ENCODE measurements at places on chromosomes 7 and 10.

DNA sequence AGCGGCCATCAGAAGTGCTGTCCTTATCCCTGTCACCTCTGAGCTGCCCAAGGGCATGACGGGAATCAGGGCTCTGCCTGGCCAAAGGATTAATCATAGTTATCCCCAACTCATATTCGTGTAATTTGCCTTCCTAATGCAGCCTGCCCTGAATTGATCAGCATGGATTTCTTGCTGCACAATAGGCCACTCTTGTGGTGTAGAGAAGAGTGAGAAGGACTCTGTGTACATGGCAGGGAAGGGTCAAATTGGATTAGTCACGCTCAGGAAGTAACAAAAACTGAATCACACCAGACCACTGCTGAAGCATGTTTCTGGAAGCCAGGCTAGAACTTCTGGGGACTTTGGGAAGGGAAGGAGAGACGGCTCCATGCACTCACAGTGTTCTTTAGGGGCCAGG lies 227.0 kb downstream of the BUB3 start:
- DNase-seq, result no peak

GRCh38 chr10:117237401-117237991 lies 3.4 kb upstream of the SLC18A2 start:
- no peak for DNase-seq

- DNase-seq, result no peak
These were observed 95.0 kb downstream of the TAF3 start for GRCh38 chr10:7913126-7913872.

DNA sequence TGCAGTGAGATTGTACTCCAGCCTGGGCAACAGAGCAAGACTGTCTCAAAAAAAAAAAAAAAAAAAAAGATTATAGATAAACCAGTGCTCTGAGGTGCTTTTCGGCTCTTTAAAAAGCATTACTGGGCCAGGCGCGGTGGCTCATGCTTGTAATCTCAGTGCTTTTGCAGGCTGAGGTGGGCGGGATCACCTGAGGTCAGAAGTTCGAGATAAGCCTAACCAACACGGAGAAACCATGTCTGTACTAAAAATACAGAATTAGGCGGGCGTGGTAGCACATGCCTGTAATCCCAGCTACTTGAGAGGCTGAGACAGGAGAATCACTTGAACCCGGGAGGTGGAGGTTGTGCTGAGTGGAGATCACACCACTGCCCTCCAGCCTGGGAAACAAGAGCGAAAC lies 6.6 kb upstream of the HNRNPF start:
- no peak for DNase-seq

- no peak for DNase-seq
These were observed 23.0 kb downstream of the SFR1 start for GRCh38 chr10:104144931-104145330.

DNA sequence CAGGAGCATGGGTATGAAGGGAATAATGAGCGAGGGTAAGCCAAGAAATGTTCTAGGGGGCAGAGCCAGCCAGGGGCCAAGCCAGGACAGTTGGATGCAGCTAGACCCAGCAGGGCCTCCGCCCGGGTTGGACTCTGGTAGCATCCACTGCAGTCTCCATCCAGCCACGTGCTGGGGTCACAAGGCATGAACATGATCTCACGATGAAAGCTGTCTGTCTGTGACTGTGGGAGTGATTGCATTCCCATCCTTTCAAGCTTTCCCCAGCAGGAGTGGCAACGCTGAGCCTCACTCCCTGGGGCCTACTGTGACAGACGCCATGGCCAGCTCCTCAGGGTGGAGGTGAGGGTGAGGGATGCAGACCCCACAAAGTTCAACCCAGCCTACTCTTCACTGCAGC lies 47.8 kb upstream of the RET start:
- DNase-seq, result no peak

DNA sequence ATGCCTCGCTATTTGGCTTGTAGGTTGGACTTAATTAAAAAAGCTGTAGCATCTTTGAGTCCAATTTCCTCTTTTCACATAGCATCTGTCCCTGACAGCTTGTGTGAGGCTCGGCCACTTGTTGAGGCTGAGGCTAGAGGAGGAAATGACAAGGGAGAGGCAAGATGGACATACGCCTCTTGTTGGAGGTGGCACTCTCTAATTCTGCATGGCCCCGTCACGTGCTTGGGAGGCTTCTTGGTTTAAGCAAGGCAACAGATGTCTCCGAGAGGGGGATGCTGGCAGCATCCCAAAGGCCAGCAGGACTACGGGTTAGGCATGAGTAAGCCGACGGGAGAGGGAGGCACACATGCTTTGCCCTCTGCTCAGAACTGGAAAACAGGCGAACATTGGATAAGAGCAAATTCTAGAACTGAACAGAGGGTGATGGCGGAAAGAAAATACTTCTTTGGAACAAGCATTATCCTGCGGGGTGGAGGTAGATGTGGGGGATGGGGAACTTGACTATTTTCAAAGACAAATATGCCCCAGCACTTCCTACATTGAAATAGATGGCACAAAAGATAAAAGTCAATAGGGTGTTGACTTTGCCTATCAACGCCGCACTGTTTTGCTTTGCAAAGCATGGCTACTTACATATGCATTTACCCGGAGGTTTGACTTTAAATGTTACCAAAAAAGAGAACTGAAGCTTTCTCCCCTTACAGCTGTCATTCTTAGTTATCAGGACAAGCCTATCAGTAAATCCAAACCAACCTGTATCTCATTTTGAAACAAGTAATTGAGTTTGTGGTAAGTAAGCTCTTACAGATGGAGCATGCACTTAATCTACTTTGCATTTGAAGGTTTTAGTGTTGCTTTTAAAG lies 94.8 kb downstream of the CHN2 start:
- DNase-seq, result no peak

GRCh38 chr10:35690534-35690933 lies 48.4 kb upstream of the FZD8 start:
- DNase-seq, result no peak

- DNase-seq, result no peak
These were observed 193.5 kb downstream of the MGMT start for GRCh38 chr10:129660569-129660968.

GRCh38 chr10:33968983-33969382 lies 634.5 kb upstream of the NRP1 start:
- DNase-seq, result no peak

GRCh38 chr10:42997849-42998165 lies 79.1 kb upstream of the RET start:
- no peak for DNase-seq

GRCh38 chr7:17989546-17989945 lies 38.1 kb downstream of the PRPS1L1 start:
- DNase-seq, result no peak

GRCh38 chr10:77925795-77926565 lies 575 bp downstream of the DLG5 start:
- DNase-seq, result peak; percentile 68

- DNase-seq, result no peak
These were observed 558.1 kb downstream of the PTPRN2 start for GRCh38 chr7:158029509-158029908.

- DNase-seq, result no peak
These were observed 184.9 kb upstream of the GNAI1 start for GRCh38 chr7:79949778-79950177.

DNA sequence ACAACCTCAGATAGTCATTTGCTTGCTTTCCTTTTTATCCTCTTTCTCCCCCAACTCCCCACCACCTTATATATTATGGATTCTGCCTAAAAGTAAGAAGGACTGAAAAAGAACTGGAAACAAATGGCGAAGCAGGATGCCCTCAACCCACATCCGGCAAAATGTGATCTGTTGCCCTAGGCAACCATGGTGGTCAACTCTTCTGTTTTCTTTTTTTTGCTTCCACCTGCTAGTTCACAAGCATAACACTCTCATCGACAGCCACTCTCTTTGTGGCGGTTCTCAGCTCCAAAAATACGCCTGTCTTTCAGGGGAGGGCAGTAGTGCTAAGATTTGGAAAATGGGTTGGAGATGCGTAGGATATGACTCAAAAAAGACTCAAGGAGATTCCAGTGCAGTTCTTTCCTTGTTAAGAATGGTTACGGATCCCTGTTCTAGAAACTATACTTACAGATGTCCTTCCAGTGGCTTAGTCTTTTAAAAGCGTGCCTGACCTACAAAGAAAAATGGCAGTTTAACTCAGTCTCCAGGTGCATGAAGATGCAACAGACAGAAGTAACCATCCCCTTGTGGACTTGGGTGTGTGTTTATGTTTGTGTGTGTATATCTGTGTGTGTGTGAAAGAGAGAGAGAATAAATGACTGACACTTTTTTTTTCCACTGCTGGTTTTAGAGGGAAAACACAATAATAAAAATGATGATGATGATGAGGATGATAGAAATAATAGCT lies 10.7 kb downstream of the APBB1IP start:
- DNase-seq, result no peak

DNA sequence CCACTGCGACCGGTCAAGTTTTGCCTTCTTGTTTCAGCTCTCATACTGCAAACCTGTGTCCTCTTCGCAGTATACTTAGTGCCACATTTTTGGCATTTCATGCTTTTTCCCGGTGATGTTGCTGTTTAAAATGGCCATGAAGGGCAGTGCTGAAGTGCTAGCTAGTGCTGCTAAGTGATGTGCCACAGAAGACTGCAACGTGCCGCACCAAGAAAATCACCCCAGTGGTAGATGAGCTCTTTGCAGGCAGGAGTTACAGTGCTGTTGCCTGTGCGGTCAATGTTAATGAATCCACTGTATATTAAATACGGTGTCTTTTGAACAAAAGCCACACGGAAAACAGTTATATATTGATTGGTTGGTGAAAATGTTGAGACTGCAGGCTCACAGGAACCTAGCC lies 120.3 kb downstream of the ANLN start:
- DNase-seq, result peak; percentile 43

- DNase-seq, result no peak
These were observed 29.4 kb downstream of the CDH23 start for GRCh38 chr10:71426058-71426605.

GRCh38 chr10:118308664-118309063 lies 33.5 kb downstream of the FAM204A start:
- peak; percentile 43 for DNase-seq

DNA sequence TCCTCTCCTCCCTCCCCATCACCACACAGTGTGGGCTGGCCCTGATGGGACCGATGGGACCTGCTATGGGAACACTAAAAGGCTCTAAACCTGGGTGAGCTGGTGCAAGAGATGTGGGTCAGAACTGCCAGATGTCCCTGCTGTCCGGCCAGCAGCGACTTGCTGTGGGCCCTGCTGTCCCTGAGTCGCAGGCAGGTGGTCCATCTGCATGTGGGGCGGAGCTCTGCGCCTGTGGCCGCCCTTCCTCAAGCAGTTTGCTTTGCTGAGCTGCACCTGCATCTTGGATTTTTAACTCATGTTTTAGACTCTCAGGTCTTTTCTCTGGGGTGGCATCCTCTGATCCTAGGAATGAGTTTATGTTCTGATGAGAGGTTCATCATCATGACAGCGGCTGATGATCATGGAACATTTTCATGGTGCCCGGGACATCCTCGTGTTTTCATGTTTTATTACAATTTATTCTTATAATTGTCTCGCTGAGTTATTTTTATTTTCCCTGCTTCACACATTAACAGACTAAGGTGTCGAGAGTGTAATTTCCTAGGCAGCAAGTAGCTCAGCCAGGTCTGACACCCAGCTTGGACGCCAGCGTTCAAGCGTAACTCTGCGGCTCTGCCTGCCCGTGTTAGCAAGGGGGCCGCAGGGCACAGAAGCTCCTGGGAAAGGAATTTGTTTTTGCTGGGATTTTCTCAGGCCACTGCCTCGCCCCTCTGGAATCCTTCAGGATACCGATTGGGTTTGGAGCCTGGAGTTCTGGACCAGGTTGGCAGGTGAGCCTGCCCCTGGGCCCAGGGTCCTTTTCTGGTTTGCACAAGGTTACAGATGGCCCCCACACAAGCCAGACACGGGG lies 615.2 kb upstream of the FOXK1 start:
- no peak for DNase-seq

GRCh38 chr10:102744374-102745051 lies 765 bp downstream of the WBP1L start:
- DNase-seq, result no peak

Measured in H9 (cell line).